ENCODE measurements at places on chromosomes 16 and 17. TPM values are rescaled to one million over a fixed set of nuclear protein-coding genes. Genes with fewer than 3 reads are reported as not detected.

DNA sequence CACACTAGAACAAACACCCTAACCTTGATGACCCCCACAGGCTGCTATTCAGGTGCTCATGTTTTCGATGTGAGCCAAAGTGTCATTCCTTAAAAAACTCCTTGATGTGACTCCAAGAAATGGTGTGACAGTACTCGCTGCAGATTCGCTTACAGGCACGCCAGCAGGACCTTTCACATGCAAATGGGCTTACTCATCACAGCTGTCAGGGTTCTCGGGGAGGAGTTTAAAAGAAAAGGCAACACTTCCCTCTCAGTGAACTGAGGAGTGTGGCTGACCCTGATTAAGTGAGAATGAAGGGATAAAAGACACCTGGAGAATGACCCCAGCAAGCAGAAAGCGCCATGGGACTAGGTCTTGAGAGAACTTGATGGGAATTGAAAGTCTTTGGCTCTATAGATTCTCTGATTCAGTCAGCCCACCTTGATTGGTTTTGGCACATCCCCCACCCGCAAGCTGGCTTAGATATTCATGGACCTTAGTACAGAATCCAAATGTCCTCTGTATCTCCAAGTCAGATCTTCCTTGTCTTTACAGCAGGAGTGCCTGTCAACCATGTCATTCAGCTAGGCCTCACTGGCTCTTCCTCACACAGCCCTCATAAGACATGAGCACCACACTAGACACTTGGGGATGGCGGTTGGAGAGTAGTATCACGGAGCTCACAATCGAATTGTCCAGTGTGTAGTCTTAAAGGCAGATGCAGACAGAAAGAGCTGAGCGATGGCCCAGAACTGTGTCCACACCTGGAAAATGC is 82.6 kb downstream of the HIC1 start:
- DNase-seq = no peak

- no peak for DNase-seq
These were observed 15.4 kb downstream of the NECAB2 start for GRCh38 chr16:83983491-83983890.

GRCh38 chr16:25005445-25006306 is 9.5 kb downstream of the ARHGAP17 start:
- DNase-seq = no peak

The ATP2A1 gene
- 2.9 TPM for total RNA-seq

DNA sequence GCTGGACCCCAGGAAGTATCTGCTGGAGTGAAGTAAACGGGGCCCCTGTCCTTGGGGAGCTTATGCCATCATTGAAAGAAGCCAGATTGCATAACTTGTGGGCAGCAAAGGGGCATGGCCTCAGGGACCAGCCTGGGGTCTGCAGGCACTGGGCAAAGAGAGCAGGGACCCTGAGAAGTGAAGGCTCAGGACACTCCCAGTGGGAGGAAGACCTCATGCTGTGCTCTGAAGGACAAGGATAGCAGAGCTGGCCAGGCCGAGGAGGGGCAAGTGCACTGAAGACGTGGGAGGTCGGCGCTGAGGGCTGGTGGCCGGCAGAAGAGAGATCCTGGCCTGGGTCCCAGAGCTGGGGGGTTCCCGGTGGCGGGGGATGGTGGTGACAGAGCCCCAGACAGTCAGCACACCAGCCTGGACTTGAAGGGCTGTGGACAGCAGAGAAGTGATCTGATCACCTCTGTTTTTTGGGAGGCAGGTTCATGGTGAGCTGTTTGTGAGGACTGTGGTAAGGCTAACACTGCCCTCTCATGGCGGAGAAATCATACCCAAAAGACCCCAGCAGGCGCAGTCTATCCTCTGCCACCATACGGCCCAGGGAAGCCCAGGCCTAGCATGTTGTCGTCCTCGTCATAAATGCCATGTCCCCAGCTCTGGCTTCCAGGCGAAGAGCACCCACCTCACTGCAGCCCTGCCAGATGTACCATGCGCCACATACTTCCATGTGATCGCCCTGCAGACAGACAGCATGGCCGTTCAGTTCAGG is 7.1 kb upstream of the CNP start:
- no peak for DNase-seq

DNA sequence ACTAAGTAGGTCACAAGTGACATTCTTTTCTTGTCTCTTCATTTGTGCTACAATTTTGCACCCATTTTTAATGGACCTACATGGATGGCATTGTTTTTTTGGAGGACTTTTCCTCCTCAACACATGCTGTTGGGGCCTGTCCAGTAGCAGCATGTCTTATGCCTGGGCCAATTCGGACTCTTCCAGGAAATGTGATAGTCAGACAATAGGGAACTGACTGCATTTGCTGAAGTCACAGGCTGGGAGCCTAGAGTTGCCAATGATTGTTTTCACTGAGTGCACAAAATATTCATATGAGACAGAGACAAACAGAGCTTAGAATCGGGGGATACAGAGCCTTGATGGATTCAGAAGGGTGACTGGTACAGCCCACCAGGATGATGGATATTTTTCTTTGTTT is 867.3 kb upstream of the GOT2 start:
- no peak for DNase-seq

DNA sequence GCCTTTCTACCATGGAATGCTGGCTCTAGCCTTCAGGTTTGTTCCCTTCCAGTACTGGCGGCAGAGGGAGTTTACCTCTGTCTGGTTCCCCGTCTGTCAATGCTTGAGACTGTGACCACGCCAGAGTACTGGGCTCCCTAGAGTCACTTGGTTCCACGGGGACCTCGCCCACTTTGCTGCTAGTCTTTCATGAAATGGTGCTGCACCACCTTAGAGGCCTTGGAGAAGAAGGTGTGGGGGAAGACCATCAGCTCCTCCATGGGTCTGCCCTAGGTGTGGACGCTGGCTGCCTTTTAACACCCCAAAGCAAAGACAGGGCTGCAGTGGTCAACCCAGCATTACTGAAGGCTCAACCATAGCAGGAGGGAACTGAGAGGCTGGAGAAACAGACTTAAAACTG is 55.3 kb upstream of the KSR1 start:
- DNase-seq = no peak

DNA sequence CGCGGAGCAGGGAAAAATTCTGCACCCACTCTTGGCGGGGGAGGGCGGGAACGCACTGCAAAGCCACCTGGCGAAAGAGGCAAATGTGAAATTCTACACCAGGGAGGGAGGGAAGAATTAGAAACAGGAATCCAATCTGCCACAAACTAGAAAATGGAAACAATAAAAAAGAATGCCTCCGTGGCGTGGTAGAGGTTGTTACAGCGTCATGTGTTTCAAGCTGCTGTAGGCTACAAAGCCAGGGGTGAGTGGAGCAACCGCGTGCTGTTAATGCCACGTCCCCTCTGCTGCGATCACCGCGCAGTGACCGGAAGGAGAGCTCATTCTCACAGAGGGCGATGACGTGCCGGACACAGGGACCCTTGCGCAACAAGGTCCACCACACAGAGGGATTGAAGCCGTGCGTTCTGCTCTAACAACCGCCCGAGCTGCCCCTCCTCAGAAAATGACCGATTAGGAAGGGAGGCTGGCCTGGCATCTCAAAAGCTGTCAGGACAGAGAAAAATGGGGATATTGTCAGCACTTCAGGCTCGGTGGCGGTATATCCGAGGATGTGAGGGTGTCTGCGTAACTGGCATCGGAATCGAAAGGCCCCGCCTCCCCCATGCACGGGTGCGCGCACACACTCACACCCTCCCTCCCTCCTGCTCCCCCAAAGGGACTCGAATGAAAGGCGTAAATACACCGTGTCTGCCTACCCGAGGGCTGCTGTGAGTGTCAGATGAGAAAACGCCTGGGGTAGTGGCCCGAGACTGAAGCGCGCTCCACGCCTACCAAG is 70.8 kb upstream of the TNRC6C start:
- no peak for DNase-seq

DNA sequence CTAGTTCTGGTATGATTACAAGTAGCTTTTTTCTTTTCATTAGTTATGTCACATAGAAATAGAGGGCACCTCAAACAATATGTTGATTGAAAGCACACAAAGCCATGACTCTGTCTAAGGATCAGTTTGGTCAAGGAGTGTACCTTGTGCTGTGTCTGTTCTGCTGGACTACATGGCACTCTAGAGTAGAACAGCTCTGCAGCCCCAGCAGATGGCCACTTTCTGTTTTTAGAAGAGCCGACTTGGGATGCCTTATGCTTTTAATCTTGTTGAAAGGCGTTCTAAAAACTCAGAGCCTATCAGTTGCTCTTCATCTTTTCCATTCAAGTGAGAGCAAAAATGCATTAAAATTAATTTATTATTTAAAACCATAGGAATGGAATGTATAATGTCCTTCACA is 49.3 kb upstream of the CA10 start:
- DNase-seq = no peak
